ENCODE measurements at places on chromosomes 13 and 19.

DNA sequence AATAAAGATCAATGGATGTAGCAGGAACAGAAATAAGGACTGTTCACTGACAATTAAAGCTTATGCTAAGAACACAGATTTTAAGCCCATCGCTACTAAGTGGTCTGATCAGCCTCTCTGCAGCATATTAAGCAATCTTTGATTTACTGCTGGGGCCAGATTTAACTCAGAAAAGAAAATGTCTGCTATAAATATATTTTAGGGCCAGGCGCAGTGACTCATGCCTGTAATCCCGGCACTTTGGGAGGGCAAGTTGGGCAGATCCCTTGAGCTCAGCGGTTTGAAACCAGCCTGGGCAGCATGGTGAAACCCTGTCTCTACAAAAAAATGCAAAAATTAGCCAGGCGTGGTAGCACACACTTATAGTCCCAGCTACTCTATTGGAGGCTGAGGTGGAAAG is 43.0 kb downstream of the METTL21C start:
- DNase-seq: no peak

- DNase-seq: no peak
Measured at GRCh38 chr13:76016799-76017400, 380.8 kb downstream of the LMO7 start.

DNA sequence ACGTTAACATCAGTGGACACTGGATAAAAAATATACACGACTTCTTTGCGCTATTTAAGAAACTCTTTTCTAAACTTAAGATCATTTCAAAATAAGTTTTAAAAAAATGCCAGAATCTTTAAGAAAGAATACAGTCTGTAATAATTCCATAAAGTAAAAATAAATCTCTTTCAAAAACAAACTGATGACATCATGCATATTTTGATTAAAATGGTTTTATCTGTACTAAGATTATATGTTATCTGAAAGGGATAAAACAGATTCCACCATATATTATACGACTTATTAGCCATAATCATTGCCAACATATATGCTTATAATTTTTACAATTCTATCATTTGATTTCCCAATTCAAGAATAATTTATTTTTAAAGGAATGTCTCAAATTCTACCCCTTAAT is 15.3 kb upstream of the ELF1 start:
- DNase-seq: no peak

GRCh38 chr13:26460648-26461047 is 96.8 kb upstream of the WASF3 start:
- DNase-seq: no peak

- no peak for DNase-seq
Measured at GRCh38 chr13:60016229-60016628, 147.5 kb downstream of the DIAPH3 start.
